ENCODE measurements at places on chromosomes 5 and 9.

- DNase-seq = no peak
Measured at GRCh38 chr5:76086095-76086494, 2.9 kb downstream of the SV2C start.

- DNase-seq = peak; percentile 73
Measured at GRCh38 chr9:88954066-88954465, 37.2 kb upstream of the S1PR3 start.

DNA sequence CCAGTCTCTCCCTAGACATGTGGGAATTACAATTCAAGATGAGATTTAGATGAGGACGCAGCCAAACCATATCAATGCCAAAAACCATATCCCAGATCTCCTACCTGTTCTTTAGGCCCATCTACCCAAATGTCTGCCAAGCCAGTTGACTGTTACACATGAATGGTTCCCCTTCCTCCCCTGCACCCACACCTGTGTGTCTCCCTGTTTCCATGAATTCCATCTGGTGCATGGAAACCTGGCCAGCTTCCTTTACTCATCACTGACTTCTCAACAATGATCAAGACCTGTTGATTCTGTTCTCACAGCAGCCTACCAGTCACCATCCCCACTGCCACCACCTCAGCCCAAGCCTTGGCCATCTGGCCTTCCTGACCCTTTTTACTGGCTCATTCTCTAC lies 222.7 kb downstream of the NR3C1 start:
- DNase-seq = no peak

DNA sequence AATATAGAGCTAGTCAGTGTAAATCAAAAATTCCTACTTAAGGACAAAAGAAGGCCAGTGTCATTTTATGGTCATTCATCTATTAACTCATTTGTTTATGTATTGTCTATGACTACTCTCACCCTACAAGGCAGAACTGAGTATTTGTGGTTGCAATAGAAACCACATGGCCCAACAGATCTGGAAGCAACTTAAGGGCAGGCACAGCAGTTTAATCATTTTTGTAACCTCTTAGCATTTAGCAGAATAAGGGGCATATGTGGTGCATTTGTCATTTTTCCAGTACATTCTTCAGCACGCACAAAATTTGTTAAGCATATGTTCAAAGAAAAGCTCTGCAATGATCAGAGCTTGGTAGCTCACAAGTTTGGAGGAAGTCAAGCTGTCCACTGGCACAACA lies 1.1 kb downstream of the FKBP15 start:
- DNase-seq = peak; percentile 64

- DNase-seq = peak; percentile 63
Measured at GRCh38 chr9:137236238-137236935, 4.7 kb upstream of the TUBB4B start.

- no peak for DNase-seq
Measured at GRCh38 chr9:134618833-134619447, 22.7 kb upstream of the COL5A1 start.

DNA sequence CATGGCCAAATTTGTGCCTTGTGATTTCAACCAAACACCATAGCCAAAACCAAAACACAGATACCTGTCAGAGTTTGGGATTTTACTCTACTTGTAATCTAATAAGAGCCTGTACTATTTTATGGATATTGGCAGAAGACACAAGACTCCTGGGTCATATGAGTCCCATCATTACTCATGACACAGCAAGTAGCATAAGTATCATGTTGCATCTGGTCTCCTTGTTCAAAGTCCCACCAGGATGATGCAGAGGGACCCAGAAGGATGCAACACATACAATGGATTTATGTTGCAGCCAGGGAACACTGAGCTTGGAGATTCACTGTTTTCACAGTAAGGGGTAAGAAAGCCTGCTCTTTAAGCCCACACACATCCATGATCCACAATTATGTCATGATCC lies 13.2 kb upstream of the ACO1 start:
- no peak for DNase-seq

DNA sequence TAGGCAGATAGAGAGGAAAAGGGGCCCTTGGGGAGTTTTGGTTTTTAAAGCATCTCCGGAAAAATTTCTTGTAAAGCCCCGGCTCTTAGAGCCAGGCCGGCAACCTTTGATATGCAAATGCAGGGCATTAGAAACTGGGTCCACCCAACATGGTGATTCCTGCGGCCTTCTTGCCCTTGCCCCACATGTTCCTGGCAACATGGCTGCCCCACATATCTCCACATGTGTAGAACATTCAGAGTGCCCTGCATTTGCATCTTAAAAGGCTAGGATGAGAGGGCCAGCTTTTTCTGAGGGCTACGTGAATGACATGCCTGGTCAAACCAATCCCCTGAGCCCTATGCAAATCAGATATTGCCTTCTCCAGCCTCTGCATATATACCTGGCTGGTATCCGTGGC lies 5.0 kb upstream of the SNAPC3 start:
- no peak for DNase-seq

GRCh38 chr5:59557572-59557971 lies 336.0 kb downstream of the PDE4D start:
- no peak for DNase-seq

DNA sequence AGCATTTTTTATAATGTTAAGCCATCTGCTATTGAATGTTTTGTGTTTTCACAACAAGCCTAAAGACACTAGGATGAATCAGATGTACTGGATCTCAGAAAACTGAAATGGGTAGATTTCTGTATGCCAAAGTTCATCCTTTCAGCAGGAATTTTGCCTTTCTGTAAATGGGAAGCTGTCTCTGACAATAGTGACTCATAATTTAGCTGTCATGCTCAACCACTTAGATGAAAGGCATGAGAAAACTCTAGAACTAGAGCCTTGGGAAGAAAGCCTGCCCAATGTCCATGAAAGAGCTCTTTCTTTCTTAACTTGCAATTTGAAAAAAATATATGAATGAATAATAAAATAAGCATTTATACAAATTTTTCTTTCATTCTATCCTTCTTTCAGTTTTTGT lies 616.0 kb upstream of the EDIL3 start:
- DNase-seq = peak; percentile 77

- DNase-seq = no peak
Measured at GRCh38 chr5:122492675-122493074, 180.6 kb downstream of the SNCAIP start.

GRCh38 chr9:129472651-129473102 lies 148.2 kb downstream of the C9orf50 start:
- no peak for DNase-seq

GRCh38 chr5:177130211-177131018 lies 3.2 kb upstream of the NSD1 start:
- DNase-seq = no peak

DNA sequence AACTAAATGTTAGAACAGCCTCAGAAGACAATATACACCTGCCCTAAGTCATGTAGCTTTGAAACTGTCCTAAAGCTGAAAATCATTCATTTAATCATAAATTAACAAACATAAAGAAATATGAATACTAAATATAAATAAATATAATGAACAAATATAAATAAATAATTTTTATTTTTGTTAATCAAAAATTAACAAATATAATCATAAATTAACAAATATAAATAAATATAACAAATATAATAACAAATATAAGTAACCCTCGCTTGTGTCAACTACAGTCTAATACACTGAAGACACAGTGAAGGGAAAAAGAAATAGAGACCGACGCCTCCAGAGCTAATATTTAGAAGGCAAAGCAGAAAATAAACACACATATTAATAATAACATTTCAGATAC lies 527.3 kb downstream of the CYLC2 start:
- DNase-seq = no peak

GRCh38 chr9:20532584-20532983 lies 89.7 kb downstream of the MLLT3 start:
- DNase-seq = no peak

DNA sequence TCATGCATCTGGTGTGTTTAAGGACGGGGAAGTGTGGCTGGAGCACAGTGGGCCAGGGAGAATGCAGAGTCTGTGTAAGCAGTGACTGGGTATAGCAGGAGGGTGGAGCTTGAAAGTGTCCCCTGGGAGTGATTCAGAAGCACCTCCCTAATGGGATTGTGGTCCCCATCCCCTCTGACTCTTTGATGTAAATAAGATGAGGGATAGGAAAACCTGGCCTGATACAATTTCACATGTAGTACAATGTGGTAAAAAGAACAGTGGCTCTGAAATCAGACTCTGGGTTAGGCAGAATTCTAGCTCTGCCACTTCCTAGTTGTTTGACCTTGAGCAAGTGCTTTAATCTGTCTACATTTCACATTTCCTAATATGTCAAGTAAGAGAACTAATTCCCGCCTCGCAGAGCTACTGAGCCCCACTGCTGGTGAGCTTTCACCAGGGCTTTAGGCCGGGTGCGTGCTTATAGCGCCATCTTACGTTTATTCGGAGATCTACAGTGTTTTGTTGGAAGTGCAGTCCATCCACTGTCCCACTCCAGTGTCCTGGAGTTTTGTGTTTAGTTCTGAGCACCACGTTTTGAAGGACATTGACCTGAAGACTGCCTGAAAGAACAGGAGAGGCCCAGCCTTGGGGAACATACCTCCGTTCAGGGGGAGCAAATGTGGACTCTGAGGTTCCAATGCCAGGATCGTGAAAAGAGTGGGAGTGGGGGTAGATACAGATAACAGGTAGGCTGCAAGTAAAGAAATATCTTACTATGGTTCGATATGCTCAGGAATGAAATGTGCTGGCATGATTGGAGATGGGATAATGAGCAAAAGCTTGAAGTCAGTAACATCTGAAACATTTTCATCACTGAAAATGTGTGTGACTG lies 51.2 kb upstream of the TESK1 start:
- DNase-seq = peak; percentile 83

DNA sequence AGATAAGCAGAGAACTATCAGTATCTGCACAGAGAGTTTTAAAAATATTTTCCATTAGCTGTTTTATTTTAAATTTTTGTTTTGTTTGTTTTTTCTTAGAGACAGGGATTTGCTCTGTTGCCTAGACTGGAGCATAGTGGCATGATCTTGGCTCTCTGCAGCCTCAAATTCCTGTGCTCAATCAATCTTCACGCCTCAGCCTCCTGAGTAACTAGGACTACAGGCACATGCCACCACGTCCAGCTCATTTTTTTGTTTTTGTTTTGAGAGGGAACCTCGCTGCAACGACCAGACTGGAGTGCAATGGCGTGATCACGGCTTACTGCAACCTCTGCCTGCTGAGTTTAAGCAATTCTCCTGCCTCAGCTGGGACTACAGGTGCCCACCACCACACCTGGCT lies 138.2 kb upstream of the LPAR1 start:
- DNase-seq = no peak

DNA sequence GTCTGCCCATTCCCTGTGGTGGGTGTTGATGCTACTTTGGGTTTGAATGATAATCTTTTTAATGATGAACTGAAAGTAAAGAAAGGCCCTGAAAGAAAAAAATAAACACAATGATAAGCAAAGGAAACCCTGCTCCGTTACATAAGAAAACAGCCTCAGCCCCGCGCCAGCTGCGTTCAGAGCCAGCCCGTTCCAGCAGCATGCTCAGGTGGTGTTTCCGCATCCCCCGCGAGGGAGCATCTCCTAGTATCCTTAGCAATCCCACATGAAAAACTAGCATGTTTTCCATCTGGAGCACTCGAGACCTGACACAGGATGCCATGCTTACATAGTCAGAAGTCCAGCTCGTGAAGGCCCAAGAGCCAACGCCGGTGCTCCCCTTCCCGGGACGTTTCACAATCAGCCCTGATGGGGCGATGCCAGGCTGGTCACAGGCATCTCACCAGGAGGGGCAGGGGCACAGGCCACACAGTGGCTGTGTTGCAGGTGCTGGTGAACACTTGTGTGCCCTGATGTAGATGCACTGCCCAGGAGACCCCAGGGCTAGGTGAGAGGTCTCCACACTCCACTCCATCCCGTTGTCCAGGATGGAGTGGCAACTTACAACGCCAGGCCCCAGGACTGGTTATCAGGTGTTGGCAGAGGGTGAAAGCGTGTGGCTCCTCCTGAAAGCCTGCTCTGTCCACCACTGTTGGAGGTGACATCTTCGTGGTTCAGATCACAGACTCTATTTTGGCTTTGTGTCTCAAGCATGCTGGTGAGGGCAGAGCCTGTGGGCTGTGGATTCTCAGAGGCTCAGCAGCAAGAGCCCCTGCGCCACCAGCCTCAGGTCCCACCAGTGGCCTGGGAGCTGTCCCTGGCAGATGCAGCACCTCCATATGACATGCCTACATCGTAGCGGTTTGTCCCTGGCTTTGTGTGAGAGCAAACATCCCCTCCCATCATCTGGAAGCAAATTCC lies 246.8 kb upstream of the IRX1 start:
- no peak for DNase-seq

GRCh38 chr9:126860077-126860756 lies at the start of gene ZBTB34:
TSS of gene ZBTB34 (plus strand) at chr9:126860639. CDS start at chr9:126879400, 18,761 bp downstream.
- DNase-seq = peak; percentile 41

DNA sequence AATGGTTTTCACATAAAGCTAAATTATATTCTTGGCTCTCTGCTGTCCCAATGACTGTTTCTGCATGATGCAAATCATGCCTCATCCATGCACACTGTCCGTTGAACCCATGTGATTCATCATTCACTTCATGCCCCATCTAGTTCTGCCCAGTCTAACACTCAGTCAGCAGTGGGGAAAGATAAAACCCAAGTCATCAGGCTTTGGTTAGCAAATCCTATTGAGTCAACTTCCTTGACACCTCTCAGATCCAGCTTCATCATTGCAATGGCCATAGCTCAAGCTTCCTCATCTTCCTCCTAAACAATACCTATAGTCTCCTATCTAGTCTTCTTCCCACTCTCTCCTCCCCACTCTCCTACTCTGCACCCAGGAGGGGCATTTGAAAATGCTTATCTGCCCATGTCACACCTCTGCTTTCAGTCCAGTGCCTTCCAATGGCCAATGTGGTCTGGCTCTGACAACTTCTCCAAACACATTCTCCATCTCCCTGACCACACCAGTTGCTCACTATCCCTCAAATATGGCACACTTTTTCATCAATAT lies 266.0 kb upstream of the TRIM32 start:
- DNase-seq = peak; percentile 36

DNA sequence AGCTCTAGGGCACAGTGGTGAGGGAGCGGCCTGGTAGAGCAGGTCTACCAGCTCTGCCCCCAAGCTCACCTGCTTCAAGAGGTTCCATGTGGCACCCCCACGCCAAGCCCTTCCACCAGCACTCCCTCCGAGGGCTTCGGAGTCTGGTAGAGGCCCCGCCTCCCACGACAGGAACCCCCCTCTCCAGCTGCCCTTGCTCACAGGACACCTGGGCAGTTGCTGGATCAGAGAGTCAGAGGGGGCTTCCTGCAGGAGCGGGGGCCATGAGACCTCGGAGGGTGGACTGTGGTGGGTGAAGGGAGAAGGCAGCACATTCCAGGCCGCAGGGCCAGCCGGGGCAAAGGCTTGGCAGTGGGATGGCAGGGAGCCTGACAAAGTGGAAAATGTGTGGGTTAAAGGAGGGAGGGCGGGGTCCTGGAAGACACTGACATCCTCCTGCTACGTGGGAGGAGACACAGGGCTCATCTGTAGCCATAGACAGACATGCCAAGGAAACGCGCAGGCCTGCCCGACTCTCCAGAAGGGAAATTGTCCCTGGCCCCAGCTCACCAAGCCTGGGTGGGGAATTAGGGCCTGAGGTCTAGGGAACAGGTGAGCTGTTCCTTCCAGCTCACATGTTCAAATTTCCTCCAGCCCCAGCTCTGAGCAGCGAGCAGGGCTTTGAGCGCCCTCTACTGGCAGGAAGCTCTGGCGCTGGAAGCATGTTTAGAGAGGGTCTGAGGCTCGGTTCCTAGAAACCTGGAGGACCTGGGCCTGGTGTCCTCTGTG lies 74.2 kb downstream of the NTNG2 start:
- DNase-seq = peak; percentile 56

- DNase-seq = no peak
Measured at GRCh38 chr9:2229109-2229721, 214.1 kb downstream of the SMARCA2 start.
